ENCODE measurements at places on chromosomes 3 and 15.
A peak's percentile ranks its signal among the peaks of the same experiment; 100 is the strongest.

DNA sequence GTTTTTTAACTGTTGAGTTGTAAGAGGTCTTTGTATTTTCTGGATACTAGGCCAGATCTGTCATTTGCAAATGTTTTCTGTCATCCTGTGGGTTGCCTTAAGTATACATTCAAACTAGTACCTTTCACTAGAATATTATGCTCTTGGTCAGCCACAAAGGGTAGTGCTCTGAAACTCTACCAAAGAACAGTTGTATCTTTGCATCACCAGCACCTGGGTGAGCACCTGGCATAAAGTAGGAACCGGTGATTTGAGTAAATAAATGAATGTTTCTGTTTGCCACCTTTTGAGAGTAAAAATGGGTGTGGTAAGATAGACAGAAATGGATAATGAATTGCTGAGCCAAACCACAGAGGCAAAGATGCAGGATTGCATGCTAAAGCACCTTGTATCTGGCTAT is 98.7 kb downstream of the SLCO3A1 start:
- no peaks in the 10 kb centered on the region for H3K27me3 ChIP-seq
- peaks cover 13% of the 10 kb centered on the region for H3K4me1 ChIP-seq
- H3K4me3 ChIP-seq = no peak overlapping the region
- no peak overlapping the region for H3K27ac ChIP-seq

GRCh38 chr15:26926081-26926480 is 44.9 kb upstream of the GABRG3 start:
- H3K27me3 ChIP-seq = no peaks in the 10 kb centered on the region
- H3K4me3 ChIP-seq = no peak overlapping the region
- H3K4me1 ChIP-seq = no peaks in the 10 kb centered on the region
- no peaks in the 10 kb centered on the region for H3K36me3 ChIP-seq
- H3K27ac ChIP-seq = no peak overlapping the region

GRCh38 chr15:40290918-40291574 is 8.2 kb upstream of the ANKRD63 start:
- no peak for DNase-seq
- peaks cover 66% of the 10 kb centered on the region for H3K36me3 ChIP-seq
- H3K4me3 ChIP-seq = no peak overlapping the region
- no peaks in the 10 kb centered on the region for H3K4me1 ChIP-seq
- no peak overlapping the region for H3K27ac ChIP-seq
- H3K27me3 ChIP-seq = no peaks in the 10 kb centered on the region

- H3K4me3 ChIP-seq = no peak overlapping the region
- no peaks in the 10 kb centered on the region for H3K27me3 ChIP-seq
- no peak for DNase-seq
- H3K36me3 ChIP-seq = no peaks in the 10 kb centered on the region
- H3K4me1 ChIP-seq = no peaks in the 10 kb centered on the region
- no peak overlapping the region for H3K27ac ChIP-seq
Observed at GRCh38 chr3:56491566-56491965, 23.3 kb upstream of the ERC2 start.

DNA sequence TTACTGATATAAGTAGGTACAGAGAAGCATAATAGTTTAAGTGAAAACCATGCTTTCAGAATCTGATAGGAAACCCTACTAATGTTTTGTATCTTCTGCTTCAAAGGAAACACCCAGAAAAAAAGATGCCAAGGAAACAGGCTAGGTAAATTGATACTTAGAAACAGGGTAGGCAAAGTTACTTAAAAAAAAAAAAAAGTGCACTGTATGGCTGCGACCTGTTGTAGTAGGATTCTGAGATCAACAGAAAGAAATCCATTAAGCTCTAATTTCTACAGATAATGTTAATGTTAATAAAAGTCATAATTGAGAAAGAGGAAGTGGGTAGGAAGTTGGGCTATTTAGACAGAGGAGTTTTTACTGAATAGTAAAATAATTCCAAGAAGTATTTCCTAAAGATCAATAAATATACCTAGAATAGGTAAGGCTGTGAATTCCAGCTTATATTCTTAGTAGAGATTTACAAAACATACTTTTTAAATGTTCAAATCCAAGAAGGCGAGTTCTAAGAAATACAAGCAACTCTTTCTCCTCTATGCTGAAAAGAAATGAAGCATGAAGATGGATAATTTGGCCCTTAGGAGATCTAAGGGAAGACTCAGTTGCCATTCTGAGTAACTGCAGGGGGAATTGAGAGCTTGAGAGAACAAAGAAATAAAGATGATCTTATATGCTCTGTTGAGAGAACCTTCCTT is 24.1 kb upstream of the STT3B start:
- no peak overlapping the region for H3K4me3 ChIP-seq
- H3K36me3 ChIP-seq = no peaks in the 10 kb centered on the region
- peaks cover 18% of the 10 kb centered on the region for H3K4me1 ChIP-seq
- no peaks in the 10 kb centered on the region for H3K27me3 ChIP-seq

DNA sequence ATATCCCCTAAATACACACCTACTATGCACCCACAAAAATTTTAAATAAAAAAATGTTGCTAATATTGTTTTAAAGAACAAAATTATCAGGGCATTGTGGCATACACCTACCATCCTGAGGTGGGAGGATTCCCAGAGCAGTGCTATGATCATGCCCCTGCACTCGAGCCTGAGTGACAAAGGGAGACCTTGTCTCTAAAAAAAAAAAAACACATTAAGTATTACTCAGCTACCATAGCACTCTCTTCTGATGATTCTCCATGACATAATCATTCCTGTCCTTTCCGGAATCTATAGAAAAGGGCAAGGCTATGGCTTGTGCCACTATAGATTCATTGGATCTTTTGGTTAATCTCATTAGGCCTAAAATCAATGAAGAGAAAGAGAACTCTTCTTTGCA is 77.4 kb downstream of the ACAP2 start:
- no peaks in the 10 kb centered on the region for H3K27me3 ChIP-seq
- no peaks in the 10 kb centered on the region for H3K36me3 ChIP-seq
- H3K4me3 ChIP-seq = no peak overlapping the region
- no peaks in the 10 kb centered on the region for H3K4me1 ChIP-seq
- no peak for DNase-seq

- H3K4me1 ChIP-seq = no peaks in the 10 kb centered on the region
- H3K36me3 ChIP-seq = no peaks in the 10 kb centered on the region
- no peak overlapping the region for H3K4me3 ChIP-seq
- DNase-seq = no peak
- H3K27me3 ChIP-seq = no peaks in the 10 kb centered on the region
Observed at GRCh38 chr15:74983725-74984231, 11.6 kb upstream of the SCAMP5 start.

- H3K36me3 ChIP-seq = no peaks in the 10 kb centered on the region
- H3K4me3 ChIP-seq = no peak overlapping the region
- H3K27ac ChIP-seq = no peak overlapping the region
- H3K4me1 ChIP-seq = no peaks in the 10 kb centered on the region
- DNase-seq = no peak
Observed at GRCh38 chr3:101229681-101230080, 90.7 kb downstream of the IMPG2 start.

- no peak for DNase-seq
- H3K27ac ChIP-seq = no peak overlapping the region
- H3K4me1 ChIP-seq = no peaks in the 10 kb centered on the region
- H3K4me3 ChIP-seq = no peak overlapping the region
- H3K27me3 ChIP-seq = no peaks in the 10 kb centered on the region
Observed at GRCh38 chr15:55721554-55722185, 21.3 kb downstream of the PRTG start.

DNA sequence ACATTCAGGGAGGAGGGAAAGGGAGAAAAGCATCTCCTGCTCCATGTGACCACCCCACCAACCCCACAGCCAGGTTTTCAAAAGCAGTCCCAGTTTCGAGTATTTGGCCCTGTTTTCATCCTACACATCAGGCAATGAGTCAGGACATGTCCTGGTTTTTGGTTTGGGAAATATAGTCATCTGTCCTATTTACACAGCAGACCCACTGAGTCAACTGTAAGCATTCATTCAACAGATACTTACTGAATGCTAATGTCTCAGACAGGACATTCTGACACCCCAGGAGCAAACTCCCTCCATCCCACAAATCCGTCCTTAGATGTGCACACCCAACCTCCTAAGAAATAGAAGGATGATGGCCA is 32.9 kb downstream of the IGDCC3 start:
- H3K27me3 ChIP-seq = no peaks in the 10 kb centered on the region
- DNase-seq = no peak
- H3K4me3 ChIP-seq = no peak overlapping the region
- H3K27ac ChIP-seq = no peak overlapping the region

- H3K27me3 ChIP-seq = no peaks in the 10 kb centered on the region
- no peak overlapping the region for H3K4me3 ChIP-seq
- peaks cover 15% of the 10 kb centered on the region for H3K36me3 ChIP-seq
- no peaks in the 10 kb centered on the region for H3K4me1 ChIP-seq
Observed at GRCh38 chr3:16406579-16406978, 106.9 kb downstream of the RFTN1 start.

DNA sequence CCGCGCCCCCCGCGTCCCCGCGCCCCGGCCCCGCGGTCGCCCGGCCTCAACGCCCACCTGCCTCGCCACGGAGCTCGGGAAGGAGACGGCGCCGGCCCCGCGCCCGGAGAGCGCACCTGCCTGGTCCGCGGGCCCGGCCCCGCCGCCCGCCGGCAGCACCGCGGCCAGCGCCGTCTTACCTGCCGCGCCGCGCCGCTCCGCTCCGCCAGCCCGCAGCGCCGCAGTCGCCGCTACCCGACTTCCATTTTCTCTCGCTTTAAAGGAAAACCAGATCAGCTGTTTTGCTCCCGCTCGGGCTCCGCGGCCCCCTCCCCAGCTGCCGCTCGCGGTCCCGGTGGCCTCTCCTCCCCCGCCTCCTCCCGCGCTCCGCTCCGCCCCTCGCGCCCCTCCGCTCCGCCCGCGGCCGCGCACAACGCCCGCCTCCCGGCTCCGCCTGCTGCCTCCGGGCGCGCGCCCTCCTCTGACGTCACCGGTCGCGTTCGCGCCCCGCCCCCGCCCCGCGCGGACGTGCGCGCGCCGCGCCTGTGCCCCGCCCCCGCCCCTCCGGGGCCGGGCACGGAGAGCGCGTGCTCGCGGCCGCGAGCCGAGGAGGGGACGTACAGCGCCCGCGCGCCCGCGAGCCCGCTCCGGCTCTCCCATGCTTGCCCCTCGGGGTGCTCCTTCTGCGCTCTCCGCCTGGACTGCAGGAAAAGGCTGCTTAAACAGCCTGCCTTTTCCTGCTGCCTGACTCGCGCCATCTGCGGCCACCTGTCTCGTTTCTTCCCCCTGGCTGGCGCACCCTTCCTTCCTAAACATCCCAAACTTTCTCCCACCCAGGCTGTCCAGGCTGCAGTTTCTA is 159.8 kb upstream of the CHRNA7 start:
- peak within 1 kb of the TSS; percentile 45 for H3K4me3 ChIP-seq
- peak within 1 kb of the TSS; percentile 53 for H3K27ac ChIP-seq
- H3K36me3 ChIP-seq = no peaks in the 10 kb centered on the region
- H3K27me3 ChIP-seq = no peaks in the 10 kb centered on the region
- H3K4me1 ChIP-seq = peaks cover 5% of the 10 kb centered on the region
- DNase-seq = peak; percentile 78

- DNase-seq = no peak
- no peaks in the 10 kb centered on the region for H3K36me3 ChIP-seq
- no peak overlapping the region for H3K4me3 ChIP-seq
- no peak overlapping the region for H3K27ac ChIP-seq
Observed at GRCh38 chr3:57126244-57126643, 38.9 kb downstream of the IL17RD start.

GRCh38 chr3:46926871-46927717 is 49.5 kb downstream of the CCDC12 start:
- no peak for DNase-seq
- no peaks in the 10 kb centered on the region for H3K27me3 ChIP-seq
- H3K4me1 ChIP-seq = peaks cover 34% of the 10 kb centered on the region
- peaks cover 41% of the 10 kb centered on the region for H3K36me3 ChIP-seq
- H3K4me3 ChIP-seq = no peak overlapping the region

DNA sequence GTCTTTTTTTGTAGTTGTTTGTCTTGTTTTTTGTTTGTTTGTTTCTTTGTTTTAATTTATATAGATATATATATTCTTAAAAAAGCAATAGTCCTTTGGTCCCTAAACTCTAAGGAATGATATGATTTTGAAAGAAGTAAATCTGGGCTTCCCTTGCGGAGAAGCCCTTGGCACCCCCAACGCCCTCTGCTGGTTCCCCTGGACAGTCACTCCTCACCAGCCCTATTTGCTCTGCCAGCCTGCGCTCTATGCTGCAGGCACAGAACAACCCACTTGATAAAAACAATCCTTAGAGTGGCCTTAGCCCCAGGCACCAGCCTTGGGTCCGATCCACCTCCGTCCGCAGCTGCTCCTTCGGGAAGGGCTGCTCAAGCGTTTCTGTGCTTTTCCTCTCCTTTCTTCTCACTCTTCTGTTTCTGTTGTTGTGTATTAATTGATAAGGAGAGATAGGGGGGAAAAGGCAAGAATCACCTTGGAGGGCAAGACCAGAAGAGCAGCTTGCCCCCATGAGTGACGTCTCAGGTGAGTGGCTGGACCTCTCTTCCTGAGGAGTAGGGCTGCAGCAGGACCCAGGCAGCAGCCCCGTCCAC is 13.7 kb upstream of the PARP6 start:
- no peaks in the 10 kb centered on the region for H3K27me3 ChIP-seq
- no peaks in the 10 kb centered on the region for H3K36me3 ChIP-seq
- no peak overlapping the region for H3K4me3 ChIP-seq
- H3K4me1 ChIP-seq = no peaks in the 10 kb centered on the region

DNA sequence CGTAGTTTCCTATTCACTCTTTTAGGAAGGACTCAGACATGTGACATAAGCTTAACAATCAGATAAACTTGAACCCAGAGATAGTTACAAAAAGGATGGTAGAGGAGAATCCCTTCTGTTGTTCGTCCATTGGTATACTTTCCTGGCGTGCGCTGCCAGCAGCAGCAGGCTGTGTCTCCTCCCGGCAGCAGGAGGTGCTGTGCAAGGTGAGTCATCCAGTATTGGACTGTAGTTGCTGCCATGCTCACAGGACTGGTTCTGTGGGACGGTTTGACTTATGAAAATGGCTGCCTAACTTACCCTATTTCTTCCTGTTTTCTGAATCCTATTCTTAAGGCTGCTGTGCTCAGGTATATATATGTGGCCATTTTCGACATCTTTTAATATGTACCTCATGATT is 253.4 kb upstream of the LRRC3B start:
- DNase-seq = no peak
- H3K36me3 ChIP-seq = no peaks in the 10 kb centered on the region
- H3K4me1 ChIP-seq = no peaks in the 10 kb centered on the region
- no peaks in the 10 kb centered on the region for H3K27me3 ChIP-seq
- H3K4me3 ChIP-seq = no peak overlapping the region

- no peaks in the 10 kb centered on the region for H3K4me1 ChIP-seq
- no peak for DNase-seq
- no peaks in the 10 kb centered on the region for H3K27me3 ChIP-seq
- H3K27ac ChIP-seq = no peak overlapping the region
- H3K36me3 ChIP-seq = peaks cover under 1% of the 10 kb centered on the region
- no peak overlapping the region for H3K4me3 ChIP-seq
Observed at GRCh38 chr15:85551221-85551832, 170.9 kb downstream of the AKAP13 start.
